ENCODE measurements at places on chromosomes 6 and 20.

DNA sequence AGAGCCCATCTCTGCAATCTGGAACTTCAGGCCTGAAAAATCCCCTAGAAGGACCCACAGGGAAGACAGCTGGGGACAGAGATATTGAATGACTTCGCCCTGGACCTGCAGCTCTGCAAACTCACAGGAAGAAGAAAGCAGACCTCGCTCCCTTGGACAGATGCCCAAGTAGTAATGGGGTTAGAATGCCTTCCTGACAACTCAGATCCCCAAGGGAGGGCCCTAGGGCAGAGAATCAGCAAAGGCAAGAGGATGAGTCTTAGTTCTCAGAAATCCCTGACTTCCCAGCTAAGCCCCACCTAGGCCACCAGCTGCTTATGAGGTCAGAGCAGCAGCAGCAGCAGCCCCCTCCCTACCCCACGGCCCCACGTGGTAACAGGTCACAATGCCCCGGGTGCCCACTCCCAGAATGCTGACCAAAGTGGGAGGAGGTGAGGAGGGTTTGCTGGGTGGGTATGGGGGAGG is at the start of gene C20orf141:
Gene C20orf141 (plus strand): TSS at position 401 of the 465 bp plus-strand sequence. CDS start 198 bp downstream, outside the sequence.
- DNase-seq, result no peak

DNA sequence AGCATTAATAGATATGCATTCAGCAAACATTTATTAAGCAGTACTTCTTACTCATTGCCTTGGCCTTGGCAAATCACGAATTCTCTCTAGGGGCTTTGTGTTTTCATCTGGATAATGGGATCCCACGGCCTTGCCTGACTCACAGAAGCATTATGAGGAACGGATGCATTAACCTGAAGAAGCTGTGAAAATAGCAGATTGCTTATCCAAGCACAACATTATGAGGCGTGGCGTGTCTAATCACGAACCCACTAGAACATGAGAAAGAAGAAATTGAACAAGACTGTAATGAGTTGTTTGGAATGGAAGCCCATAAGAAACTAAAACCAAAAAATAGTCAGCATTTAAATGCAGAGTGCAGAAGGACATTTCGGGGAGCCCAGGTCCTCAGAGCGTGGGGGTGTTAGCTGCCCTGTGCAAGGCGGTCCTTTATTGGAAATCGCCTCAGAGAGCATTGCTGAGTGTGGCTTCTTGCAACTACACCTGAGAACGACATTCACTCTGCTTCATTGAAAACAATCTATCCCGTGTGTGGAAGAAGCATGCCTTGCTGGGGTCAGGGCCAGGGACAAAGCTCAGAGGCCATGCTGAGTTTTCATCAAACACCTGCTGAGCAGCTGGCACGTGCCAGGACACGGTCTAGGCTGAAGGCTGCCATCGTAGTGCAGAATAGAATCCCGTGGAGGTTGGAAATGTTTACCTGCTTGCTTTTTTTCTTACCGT is 179.9 kb downstream of the ZDHHC14 start:
- DNase-seq, result no peak

DNA sequence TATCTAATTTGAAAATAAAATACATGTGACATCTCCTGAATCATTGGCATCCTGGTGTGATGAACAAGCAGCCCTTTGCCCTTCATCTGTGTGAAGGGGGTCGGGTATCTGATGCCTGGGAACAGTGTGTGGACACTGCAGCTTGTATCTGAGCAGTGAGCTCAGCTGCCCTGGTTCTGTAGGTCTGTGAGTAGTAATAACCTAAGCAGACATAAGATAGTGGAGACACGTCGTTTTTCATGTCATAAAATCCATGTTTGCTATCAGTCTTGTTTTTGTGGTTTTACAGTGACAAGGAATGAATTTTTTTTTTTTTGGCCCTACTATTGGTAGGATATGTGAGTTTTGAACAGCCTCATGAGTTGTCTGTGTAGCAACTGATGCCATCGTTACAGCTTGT is 133.0 kb downstream of the JARID2 start:
- no peak for DNase-seq

DNA sequence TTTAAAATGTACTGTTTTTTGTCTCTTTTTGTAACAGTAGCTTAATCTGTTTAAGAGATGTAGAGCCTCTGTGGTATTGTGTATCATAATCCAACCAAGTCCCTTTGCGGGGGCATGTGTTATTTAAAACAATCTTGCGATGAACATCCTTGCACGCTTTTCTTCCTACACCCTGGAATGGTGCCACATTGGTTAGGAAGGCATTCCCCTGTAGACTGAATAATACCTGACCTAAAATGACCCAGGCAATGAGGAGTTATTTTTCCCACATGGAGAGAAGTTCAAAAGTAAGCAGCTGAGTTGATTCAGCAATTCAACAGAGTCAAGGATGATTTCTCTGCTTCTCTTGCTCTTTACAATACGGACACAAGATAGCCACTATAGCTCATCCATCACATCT is 142.0 kb upstream of the PMEPA1 start:
- DNase-seq, result no peak

DNA sequence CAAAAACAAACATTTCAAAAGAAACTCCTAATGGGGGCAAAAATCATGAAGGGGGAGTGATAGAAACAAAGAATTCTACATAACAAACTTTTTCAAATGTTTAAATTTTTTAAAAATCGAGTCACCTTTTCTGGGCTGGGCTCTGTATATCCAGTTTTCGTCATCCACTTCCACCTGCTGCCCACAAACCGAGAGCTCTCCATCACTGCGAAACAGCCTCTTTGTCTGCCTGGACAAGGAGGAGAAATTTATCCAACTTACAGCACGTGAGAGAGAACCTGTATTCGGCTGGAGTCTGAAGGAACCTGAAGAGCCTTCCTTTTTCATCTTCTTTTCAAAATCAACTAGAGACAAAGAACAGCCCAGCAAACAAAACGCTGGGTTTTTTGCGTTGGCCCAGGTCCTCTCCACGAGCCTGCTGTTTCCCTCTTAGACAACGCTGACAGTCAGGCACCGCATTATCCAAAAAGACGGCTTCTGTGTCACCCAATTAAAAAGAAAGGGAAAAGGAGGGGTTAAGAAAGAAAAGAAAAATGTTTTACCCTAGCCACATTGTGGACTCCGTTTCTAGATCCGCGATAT is 72.4 kb upstream of the NHSL1 start:
- no peak for DNase-seq

GRCh38 chr20:15063081-15063480 is 725.7 kb upstream of the FLRT3 start:
- DNase-seq, result no peak

GRCh38 chr6:166173281-166173951 is 5.8 kb upstream of the TBXT start:
- DNase-seq, result no peak

DNA sequence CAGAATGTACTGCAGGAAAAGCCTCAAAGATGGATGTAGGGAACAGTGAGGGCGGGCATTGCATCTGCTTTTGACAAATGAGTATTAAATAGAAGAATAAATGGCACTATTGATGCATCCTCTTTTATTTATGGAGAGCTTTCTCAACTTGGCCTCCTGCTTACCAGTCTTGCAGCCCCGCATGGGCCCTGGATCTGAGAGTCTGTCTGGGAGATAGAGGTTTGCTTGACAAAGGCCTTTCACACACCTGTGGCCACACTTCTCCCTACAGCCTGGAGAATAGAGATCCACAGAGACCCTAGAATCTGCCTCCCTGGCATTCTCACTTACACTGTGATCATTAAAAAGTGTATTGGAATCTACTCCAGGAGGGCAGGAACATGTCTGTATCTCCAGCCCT is 203.8 kb upstream of the CDH4 start:
- DNase-seq, result no peak

DNA sequence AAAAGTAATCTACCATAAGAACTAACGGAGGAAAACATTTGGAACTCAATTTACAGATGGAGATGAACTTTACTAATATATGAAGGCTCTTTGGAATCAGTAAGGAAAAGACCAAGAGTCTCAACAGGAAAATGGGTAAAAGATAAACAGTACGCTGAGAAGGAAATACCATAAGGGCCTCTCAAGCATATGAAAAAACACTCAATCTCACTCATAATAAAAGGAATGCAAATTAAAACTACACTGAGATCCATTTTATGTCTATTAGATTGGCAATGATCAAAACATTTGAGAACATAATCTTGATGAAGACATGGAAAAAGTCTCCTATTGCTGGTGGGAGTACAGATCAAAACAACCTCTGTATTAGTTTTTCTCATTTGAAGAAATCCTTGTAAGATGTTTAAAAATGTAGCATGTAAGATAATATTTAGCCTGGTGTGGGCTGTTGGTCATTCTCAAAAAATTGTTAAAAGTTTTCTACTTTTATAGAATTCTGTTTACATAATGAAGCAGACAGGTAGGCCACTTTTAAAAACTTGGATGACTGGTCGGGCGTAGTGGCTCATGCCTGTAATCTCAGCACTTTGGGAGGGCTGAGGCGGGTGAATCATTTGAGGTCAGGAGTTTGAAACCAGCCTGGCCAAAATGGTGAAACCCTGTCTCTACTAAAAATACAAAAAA is 14.5 kb downstream of the REV3L start:
- no peak for DNase-seq

- DNase-seq, result no peak
These were observed 110.4 kb downstream of the BANF2 start for GRCh38 chr20:17810062-17810631.

GRCh38 chr6:43579171-43579570 is 3.2 kb downstream of the POLH start:
- DNase-seq, result no peak

DNA sequence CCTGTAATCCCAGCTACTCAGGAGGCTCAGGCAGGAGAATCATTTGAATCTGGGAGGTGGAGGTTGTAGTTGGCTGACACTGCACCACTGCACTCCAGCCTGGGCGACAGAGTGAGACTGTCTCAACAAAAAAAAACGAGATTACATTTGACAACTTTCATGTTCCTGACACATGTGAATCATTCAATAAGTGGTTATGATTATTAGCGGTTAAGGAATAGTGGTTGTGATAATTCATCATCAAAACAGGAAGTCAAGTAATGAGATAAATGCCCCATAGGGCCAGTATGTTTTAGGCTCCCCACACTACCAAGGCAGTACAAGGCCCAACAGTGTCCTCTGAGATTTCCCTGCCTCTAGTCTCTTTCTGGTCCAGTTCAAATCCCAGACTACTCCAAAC is 2.5 kb downstream of the HDDC2 start:
- no peak for DNase-seq

GRCh38 chr6:33918175-33918695 is 114.4 kb upstream of the MLN start:
- no peak for DNase-seq

- no peak for DNase-seq
These were observed 54.1 kb upstream of the SHLD1 start for GRCh38 chr20:5696011-5696559.

GRCh38 chr6:7973584-7973983 is 63.0 kb upstream of the TXNDC5 start:
- DNase-seq, result no peak

GRCh38 chr20:48205281-48205782 is 420.1 kb upstream of the SULF2 start:
- no peak for DNase-seq

- DNase-seq, result no peak
These were observed 108.8 kb downstream of the PPP1R14C start for GRCh38 chr6:150251566-150252186.

GRCh38 chr6:3759646-3760232 is 8.2 kb upstream of the PXDC1 start:
- no peak for DNase-seq

DNA sequence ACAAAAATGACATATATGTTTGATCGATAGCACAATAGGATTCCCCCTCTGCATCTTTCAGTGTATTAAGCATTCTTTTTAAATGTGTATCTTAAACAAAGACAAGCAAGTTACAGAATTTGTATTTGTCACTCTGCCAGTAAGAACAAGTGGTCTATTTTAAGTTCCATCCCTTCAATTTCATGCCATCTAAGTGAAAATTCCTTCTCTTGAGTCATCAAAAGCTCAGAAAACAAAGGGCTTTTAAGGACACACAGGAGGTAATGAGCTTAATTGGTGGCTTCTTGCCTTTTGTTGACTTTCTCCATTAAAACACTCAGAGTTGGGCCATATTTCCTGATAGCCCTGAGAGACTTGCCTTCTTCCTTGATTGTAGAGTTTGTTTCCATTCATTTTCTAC is 547.8 kb downstream of the TENT5A start:
- DNase-seq, result no peak

DNA sequence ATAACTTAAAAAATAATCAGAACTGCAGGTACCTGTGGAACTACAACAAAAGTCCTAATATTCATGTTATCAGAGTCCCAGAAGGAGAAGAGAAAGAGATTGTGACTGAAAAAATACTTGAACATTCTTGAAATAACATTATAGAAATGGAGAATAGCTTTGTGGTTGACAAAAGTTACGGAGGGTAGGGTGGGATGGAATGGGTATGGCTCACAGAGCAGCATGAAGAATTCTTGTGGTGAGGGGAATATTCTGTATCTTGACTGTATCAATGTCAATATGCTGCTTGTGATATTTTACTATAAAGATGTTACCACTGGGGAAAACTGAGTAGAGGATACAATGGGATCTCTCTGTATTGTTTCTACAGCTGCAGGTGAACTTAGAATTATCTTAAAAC is 122.5 kb downstream of the DST start:
- no peak for DNase-seq

DNA sequence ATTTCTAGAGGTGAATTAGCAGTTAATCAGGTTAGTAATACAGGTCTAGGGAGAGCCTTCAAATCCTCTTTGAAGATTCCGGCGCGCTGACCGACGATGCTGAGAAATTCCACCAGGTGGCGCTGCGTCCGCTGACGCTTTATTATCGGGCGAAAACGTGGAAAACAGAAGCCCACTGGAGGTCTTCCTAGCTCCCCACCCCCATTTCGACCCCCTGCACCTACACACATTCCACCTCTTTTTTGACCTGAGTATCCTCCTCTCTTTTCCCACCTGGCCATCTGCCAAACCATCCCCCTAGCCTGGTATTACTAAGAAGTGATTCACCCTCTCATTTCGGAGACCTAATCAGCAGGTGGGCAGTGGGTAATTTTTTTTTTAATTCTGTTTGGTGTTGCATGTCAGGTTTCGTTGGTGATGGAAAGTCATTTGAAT is 65.4 kb upstream of the RIN2 start:
- no peak for DNase-seq

GRCh38 chr6:149284904-149285303 is 32.6 kb upstream of the TAB2 start:
- no peak for DNase-seq

DNA sequence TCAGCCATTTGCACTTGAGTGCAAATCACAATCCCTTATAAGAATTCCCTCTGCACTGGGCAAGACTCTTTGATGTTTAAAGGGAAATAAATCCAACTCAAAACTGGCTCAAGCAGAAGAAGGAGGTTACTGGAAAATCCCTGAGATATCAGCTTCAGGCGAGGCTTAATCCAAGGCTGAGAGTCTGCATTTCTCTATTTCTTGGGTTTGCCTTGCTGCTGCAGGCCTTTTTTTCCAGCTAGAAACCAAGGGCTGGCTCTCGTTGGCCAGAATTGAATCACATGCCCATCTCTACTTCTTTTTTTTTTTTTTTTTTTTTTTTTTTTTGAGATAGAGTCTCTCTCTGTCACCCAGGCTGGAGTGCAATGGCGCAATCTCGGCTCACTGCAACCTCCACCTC is 11.7 kb downstream of the HCK start:
- no peak for DNase-seq

All from activated CD4-positive, CD25-positive, alpha-beta regulatory T cell (primary cell).